ENCODE measurements at places on chromosomes 1 and 21.

- DNase-seq: no peak
These were observed 165.2 kb downstream of the NTMT2 start for GRCh38 chr1:170310951-170311350.

- DNase-seq: no peak
These were observed 414 bp downstream of the TMEM51 start for GRCh38 chr1:15153842-15154479.

DNA sequence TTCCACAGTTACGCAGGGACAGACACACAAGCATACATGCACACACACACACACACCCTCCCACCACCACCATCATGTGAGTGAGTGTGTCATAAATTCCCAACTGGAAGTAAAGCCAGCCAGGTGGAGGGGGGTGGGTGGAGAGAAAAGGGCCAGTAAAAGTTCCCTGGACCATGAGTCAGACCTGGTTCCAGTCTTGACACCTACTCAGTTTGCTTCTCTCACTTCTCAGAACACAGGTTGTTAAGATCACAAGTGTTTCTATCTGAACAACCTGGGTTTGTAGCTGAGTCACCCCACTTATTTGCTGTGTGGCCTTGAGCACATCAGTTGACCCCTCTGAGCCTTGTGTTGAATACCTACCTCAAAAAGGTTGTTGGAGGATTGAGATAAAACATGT is 9.6 kb downstream of the EPHA10 start:
- DNase-seq: no peak

GRCh38 chr1:220879509-220880361 is 492 bp downstream of the HLX start:
- no peak for DNase-seq

- DNase-seq: no peak
These were observed 424.6 kb upstream of the CHRM3 start for GRCh38 chr1:238961790-238962189.

DNA sequence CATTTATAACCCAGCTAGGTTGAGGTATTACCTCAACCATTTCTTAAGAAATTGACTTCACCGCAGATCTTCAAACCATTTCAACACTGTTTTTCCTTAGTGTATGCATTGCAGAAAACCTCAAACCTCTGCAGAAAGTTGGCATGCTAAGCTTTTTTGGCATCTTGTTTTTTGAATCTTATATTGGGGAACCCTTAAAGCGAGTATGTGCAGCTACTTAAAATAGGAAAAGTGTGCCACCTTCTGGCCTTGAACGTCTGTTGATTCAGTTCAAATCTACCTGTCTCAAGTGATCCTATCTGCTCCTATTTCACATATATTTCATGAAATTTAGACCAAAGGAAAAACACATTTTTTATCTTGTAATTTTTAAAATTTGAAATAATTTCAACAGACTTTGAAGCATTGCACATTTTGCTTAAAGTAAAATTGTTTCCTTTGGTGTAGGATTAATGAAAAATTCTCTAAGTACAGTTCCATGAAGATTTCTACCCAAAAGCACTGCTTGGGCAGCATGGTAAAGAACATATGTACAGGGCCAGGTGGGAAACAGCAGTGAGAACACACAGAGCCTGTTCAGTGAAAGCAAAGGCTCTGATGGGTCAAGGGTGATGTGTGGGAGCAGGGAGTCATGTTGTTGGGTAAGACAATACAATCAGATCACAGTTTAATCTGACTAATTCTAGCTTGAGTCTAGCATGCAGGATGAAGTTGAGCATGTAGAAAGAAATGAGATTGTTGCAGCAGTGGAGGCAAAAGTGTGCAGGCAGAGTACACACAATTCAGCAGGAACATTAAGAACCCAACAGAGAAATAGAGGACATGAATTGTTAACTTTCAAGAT is 17.2 kb downstream of the HENMT1 start:
- DNase-seq: peak; percentile 37

DNA sequence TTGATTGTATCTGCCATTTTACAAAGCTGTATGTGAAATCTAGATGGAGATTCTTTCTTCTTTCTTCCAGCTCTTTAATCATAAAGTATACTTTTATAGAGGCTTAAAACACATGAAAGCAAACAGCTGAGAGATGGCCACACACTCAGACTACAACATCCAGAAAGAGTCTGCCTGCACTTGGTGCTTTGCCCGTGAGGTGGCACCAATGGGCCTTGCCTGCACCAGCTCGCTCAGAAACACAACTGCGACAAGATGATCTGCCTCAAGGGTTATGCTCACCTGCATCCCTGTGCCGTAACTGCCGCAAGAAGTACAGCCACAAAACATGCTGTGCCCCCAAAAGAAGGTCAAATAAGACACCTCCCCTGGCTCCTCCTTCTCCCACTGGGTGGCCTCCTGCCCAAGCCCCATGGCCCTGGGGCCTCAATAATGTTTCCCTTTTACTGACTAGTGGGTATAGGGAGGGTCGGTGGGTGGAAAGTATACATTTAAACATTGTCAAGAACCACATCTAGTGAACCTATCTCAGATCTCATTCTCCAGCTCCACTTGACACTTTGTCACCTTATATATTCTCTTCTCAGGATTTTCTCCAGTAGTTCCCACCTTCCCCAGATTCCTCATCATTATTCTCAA is 66.7 kb upstream of the ANGPTL3 start:
- DNase-seq: no peak

DNA sequence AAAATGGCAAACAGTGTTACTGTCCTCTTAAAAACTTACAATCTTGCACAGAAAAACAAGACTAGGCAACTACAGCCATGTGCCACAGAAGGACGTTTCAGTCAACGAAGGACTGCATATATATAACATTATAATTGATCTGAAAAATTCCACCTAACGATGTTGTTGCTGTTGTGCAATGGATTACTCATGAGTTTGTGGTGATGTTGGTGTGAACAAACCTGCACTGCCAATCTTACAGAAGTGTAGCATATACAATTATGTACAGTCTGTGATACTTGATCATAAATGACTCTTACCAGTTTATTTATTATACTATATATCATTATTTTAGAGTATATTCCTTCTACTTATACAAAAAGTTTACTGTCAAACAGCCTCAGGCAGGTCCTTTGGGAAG is 6.8 kb upstream of the VAMP4 start:
- no peak for DNase-seq

DNA sequence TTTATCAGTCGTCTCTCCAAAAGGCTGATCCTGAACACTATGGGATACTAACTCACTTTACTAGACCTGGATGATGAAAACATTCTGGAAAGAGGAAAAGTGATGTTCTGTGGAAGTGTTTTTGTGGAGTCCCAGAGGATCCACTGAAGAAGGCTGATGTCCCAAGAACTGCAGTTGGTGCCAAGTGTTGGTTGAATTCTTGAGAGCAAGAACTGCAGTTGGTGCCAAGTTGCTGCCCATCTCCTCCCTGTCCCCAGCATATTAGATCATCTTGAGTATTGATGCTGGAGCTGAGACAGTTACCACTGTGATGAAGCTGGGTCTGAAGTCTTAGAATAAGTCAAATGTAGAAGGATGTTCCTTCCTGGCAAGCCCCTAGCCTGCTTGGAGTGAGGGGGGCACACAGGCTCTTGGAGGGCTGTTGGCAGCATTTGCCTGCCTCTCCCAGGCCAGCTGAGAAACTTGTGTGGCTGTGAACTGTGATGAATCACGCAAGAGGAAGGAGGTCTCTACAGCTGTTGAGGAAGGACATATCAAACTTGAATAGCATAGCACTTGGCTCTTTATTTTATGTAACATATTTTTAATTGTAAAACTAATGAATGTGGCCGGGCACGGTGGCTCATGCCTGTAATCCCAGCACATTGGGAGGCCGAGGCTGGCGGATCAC is 48.1 kb downstream of the DNAJC6 start:
- DNase-seq: no peak

- no peak for DNase-seq
These were observed 110.9 kb downstream of the RUNX1 start for GRCh38 chr21:34938089-34938764.

DNA sequence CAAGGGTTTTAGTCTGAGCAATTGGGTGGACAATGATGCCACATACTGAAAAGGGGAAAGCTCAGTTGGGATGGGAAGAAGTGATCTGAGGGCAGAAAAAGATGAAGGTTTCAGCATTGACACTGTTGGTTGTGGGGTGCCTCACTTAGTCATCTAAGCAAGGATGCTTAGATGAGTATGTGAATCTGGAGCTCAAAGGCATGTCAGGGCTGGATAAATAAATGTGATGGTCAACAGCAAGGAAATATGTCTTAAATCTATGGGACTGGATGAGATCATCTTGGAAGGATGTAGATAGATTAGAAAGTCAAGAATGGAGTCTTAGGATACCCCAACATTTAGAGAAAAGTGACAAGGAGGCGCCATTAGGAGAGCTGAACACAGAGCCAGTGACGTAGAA is 114.6 kb downstream of the ZBTB18 start:
- DNase-seq: no peak

DNA sequence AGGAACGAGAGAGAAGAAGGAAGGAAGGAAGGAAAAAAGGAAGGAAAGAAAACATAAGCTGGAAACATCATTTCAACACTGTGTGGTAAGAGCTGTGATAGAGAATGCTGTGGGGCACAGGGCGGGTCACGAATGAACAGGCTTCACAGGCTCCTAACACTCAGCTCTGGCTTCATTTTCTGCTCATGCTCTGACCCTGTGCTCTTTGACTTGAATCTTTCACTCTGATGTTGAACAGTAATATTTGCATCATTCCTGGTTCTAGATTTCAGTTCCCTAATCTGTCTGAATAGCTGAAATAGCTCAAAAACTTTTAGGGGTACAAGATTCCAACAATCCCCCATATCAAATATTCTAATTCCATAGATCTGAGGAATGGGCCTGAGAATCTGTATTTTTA is 207.3 kb downstream of the LHX8 start:
- DNase-seq: no peak

DNA sequence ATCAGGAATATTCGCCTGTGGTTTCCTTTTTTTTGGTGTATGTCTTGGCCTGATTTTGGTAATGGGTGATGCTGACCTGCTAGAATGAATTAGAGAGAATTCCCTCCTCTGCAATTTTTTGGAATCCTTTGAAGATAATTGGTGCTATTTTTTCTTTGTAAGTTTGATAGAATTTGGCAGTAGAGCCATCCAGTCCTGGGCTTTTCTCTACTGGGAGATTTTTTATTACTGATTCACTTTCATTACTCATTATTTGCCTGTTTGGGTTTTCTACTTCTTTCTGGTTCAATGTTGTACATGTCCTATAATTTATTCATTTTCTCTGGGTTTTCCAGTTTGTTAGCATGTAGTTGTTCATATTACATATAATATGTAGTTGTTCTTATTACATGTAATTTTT is 48.7 kb downstream of the NTMT2 start:
- DNase-seq: no peak

DNA sequence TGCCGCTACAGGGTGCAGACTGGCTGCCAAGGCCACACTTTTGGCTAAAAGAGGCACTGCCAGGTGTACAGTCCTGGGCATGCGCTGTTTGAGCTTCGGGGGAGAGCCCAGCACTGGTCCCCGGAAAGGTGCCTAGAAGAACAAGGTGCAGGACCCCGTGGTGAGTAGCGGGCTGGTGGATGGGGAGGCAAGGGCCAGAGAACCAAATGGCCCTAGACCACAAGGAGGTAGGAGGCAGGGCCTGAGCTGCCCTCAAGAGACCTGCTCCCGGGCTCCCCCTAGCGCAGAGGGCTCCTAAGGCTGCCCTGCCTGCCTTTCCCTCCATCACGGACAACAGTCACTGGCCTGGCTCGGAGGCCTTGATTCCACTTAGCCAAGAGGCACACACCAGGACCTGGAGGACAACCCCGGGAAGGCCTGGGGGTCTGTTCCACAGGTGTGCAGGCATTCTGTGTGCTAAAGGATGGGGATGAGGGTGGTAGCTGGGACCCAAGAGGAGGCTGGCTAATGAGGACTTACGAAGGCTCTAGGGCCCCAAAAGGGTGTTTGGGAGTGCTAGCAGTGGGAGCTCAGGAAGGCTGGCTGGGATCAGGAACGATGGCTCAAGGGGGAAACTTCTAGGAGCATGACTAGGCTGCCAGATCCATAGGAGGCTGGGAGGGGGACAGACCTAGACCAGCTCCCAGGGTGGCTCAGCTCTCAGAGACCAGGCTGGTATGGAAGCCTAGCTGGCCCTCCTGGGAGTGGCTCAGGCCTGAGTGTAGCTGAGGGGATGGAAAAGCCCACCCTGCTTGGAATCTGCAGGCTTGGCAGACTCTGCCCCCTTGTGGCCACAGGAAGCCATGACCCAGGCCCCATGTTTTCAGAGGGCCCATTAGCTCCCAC is 742 bp downstream of the ARTN start:
- DNase-seq: peak; percentile 40

DNA sequence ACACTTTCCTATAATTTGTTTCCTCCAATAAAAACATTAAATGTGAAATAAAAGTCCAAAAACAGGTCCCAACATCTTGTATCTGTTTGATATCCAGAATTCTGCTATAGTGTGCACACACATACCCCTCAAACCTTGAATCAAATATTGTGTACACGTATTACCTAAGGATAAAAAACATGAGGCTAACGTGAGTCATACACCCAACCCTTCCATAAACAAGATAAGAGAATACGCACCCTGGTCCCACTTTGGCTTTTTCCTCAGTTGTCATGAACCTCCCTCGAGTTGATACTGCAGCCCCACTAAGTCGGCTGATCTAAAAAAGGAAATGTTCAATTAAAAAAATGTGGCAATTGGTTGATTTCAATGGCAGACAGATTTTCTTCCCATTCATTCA is 5.2 kb downstream of the KHDC4 start:
- no peak for DNase-seq

DNA sequence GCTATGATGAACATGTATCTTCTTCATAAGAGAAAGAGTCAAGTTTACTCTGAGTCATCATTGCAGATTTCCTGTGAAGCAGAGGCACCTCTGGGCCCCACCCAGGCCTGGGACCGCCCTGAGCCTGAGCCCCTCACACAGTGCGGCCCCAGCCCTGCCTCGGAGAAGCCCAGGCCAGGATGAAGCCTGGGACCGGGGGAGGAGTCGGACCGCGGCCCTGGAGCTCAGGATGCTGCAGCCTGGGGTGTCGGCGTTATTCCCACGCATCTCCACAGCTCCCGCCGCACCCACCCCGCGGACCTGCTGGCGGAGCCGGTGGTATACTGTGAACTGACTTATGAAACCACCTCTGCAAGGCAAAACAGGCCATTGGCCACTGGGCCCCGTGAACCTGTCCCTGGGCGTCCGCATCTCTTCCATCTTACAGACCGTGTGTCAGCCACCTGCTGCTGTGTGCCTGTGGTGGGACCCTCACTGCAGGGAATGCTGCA is 2.4 kb upstream of the COL6A1 start:
- no peak for DNase-seq

DNA sequence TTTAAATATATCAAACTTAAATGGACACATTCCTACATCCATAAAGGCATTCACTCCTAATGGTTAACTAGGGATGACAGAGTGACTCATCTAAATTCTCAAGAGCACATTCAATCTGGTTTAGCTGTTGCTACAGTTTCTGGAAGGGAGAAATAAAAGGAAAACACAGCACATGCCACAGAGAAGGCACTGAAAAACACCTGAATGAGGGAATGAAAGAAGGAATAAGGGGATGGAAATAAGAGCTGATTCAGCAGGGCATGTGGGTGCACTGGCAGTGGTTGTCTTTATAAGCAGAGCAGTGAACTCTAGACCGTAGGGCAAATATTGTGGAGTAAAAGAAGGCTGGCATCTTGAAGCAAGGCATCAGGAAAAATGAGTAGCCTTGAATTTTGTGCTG is 79.3 kb downstream of the LHX4 start:
- DNase-seq: no peak

- DNase-seq: no peak
These were observed 102.6 kb upstream of the PPP2R5A start for GRCh38 chr1:212182579-212182978.

GRCh38 chr1:58312971-58313563 is 233.5 kb downstream of the OMA1 start:
- no peak for DNase-seq

GRCh38 chr1:54124472-54124871 is 28.3 kb downstream of the CDCP2 start:
- DNase-seq: no peak

Measured in activated T-cell treated with anti-CD3 and anti-CD28 coated beads, Interleukin-2, amount 50 U/mL, for 4 hours (primary cell).